Fibroblast of lung (primary cell): ENCODE measurements at places on chromosomes 7 and 10.

GRCh38 chr10:121385136-121385535 is 213.1 kb downstream of the FGFR2 start:
- DNase-seq = no peak

GRCh38 chr7:132407764-132408163 is 168.5 kb downstream of the PLXNA4 start:
- DNase-seq = peak; percentile 47

- no peak for DNase-seq
These were observed 26.2 kb downstream of the CCDC3 start for GRCh38 chr10:12975266-12975665.

DNA sequence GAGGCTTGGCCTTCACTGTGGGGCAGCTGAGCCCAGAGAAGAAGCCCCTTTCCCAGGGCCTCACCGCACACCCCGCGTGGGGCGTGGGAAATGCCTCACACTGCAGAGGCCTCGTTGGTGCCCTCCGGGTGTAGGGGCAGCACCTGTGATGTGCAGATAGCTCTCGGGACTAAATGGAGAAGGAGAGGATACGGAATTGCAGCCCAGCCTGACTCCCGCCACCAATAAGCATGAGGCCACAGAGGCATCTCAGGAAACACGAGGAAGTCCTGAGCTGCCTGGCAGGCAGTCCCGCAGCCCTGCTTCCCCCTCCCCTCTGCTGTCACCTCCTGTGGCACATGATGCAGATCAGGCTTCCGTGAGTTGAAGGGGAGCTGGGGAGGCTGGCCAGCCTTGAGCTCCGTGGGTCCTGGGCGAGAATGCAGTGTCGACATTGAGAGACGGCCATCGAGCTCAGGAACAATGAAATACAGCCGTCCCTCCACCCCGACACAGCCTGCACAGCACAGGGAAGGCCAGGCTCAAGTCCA is 59.6 kb upstream of the PPP2R2D start:
- DNase-seq = no peak

DNA sequence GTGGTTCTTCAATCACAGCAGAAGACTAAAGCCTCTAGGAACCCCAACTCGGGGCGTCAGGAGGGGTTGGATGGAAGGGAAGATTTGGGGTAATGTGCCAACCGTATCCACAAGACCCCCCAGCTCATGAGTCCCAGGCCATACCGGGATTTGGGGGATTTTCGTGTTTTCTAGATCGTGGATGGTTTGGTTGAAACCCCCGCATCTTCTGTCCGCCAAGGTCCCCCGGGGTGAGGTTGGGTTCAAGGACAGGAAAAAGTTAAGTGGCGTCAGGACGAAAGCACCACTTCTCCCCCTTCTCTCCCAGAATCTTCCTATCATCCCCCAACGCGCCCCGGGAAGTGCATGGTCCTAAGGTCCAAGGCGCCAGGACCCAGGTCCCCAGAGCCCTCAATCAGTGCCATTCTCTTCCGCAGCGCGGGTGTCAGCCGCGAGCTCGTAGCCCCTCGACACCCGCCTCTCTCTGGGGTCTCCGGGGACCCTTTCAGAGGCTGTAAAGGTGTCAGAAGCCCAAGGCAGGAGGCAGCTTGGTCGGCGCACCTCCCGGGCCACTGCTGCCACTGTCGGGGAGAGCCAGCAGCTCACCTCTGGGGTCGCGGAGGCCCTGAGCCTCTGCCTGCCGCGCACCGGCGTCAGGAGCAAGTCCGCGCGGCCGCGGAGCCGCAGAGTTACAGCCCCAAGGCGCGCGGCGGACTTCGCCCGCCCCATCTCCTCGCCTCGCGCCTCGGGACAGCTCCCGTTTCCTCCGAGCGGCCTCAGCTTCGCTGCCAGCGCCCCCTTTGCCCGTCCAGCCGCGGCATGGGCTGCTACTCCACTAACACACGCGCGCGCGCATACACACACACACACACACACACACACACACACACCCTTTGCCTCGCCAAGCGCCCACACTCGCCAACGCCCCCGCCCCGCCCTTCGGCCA is 1.5 kb downstream of the MKX start:
- peak; percentile 53 for DNase-seq

- peak; percentile 87 for DNase-seq
These were observed 374.9 kb upstream of the CELF2 start for GRCh38 chr10:10642751-10643150.

GRCh38 chr7:152956006-152956405 is 196.5 kb downstream of the ACTR3B start:
- no peak for DNase-seq

DNA sequence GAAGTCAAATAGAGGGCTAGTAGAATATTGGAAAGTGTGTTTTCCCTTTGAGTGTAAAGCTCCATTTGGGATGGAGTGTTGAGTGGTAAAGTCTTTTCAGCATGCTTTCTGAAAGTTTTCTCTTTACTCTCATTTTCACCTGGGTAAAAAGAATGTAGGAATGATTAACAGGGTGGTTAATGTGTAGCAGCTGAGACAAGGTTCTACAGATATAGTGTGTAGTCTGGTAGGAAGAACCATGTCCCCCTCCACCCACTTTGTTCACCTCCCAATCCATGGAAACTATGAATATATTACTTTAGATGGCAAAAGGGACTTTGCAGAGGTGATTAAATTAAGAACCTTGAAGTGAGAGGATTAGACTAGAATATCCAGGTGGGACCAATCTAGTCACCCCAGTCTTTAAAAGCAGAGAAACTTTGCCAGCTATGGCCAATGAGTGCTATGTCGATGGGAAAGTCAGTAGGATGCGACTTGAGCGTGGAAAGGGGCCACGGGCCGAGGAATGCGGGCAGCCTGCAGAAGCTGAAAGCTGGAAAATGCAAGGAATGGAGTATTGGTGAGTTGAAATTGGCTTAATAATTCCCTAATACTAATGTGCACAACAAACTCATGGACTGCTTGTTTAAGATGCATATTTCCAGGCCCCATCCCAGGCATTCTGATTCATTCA is 166.3 kb upstream of the AHR start:
- no peak for DNase-seq

DNA sequence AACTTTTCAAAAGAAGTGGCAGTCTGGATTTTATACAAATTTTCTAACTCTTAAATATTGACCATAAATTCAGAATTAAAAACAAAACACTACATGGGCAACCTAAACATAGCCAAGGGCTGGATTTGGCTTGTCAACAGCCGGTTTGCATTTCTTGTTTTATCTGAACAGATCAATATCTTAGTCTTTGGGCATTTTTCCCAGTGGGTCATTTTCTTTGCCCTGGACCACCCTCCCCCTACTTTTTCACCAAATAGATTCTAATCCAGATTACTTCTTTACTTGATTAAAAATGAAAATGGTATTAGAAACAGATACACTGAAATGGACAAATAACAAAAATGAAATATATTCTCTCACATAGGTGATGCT is 189.0 kb downstream of the ANK3 start:
- no peak for DNase-seq

GRCh38 chr10:93904901-93905300 is 11.1 kb downstream of the SLC35G1 start:
- DNase-seq = no peak

- no peak for DNase-seq
These were observed 19.1 kb upstream of the GALNT11 start for GRCh38 chr7:152006336-152006735.

DNA sequence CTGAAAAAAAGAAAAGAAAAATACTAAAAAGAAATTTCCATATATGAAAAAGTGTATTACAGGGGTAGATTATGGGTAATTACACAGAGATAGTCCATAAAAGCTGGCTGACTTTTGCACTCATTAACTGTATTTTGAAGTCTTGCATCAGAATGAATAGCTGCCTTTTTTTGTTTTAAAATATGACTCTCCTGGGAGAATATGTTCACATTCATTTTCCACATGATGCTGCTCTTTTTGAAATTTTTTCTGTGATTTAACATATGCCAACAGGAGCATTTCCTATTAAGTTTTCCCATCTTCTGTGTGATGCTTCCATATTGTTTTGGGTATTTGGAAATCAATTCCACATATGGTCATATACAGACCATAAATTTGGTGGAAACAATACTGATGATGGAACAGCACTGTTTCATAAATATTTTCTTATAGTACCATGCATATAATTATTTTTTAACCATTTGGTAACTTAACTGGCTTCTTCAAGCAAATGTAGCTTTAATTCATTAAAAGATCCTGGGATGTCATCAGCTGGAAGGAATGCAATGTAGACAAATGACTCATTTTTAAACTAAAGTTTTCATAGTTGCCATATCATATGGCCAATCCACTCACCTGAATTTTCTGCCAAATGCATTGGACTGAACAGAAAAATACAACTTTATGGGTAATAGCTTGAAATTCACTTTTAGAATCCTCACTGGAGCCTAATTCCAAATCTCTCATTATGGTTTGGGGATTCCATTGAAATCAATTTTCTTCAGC is 313.9 kb upstream of the GLI3 start:
- no peak for DNase-seq

DNA sequence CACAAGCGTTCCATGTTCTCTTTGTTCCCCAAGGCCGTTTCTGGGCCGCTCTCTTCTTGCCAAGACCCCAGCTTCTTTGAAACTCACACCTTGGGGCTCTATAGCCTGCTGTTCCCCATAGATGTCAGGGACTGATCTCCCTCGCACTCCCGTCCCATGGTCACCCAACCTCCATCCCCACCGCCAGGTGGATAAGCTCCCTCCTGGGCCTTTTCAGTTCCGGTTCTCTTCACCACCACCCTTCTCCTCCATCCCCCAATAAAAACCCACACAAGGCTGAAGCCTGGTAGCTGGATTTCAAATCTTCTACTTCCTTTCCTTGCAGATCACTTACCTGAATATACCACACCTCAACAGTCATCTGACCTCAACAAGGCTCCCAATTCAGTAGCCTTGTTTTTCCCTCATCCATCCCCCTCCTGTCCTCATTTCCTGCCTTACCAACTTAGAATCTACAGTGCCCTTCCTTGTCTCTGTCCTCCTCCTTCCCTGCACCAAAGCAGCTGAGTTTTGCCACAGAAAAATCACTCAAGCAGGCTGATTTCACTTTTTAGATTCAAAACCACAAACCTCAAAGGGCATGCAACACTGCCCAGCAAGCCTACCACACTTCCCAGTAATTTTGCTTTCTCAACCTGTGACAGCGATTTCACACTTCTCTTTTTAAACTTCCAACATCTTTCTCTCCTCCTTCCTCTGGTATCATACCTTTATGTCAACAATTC is 7.7 kb downstream of the SLC37A3 start:
- DNase-seq = peak; percentile 24

DNA sequence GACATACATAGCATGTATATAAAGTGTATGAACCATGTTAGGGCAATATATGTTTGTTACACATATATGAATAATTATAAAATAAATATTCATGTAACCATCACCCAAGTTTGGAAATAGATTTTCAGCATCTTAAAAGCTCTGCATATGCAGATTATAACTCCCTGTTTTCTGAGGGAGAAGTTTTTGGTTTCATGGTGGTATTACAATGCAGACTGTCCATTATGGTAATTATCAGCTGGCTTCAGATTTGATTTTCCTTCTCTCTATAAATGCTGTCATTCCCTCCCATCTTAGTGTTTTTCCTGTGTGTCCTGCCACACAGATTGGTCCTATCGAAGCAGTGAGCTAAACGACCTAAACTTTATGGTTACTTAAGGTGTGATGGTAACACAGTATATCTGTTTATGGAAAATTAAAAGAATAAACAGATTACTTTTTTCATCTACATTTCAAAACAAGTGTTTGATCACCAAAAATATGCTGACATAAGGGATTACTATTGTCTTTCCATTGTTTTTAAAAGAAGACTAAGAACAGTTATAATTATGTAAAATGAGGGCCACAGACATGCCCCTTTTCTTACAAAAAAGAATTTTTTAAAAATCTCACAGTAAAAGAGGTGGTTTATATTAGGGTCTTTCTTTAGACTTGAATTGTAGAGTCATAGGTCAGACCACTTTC is 17.7 kb downstream of the PRPF18 start:
- DNase-seq = no peak

GRCh38 chr10:131072651-131073468 is 238.7 kb downstream of the TCERG1L start:
- no peak for DNase-seq

DNA sequence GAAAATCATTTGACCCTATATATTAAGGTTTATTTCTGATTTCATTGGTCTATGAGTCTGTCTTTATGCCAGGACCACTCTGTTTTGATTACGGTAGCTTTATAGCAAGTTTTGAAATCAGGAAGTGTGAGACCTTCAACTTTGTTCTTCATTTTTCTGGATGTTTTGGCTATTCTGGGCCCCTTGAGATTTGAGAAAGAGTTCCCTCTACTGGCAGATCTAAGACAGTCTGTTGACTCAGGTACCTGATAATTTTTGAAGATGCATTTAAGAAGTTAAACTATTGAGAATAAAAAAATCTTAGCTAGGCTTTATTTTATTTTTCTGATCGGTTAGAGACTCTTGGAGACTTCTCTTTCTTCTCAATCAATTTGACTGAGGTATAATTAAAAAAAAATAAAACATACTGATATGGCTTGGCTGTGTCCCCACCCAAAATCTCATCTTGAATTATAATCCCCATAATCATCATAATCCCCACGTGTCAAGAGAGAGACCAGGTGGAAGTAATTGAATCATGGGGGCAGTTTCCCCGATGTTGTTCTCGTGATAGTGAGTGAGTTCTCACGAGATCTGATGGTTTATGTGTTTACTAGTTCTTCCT is 209.2 kb downstream of the SNX10 start:
- peak; percentile 18 for DNase-seq

- no peak for DNase-seq
These were observed 305.9 kb upstream of the RNF32 start for GRCh38 chr7:156334636-156335035.

GRCh38 chr10:116553378-116553980 is 7.7 kb downstream of the PNLIP start:
- no peak for DNase-seq

- DNase-seq = no peak
These were observed 34.3 kb upstream of the ZNF32 start for GRCh38 chr10:43682956-43683355.

GRCh38 chr10:31384589-31384949 is 65.6 kb downstream of the ZEB1 start:
- peak; percentile 17 for DNase-seq

GRCh38 chr7:29146888-29147609 is 712 bp upstream of the CPVL start:
- DNase-seq = no peak
